ENCODE measurements at places on chromosomes 12 and 14. TPM values are rescaled to one million over a fixed set of nuclear protein-coding genes. Genes with fewer than 3 reads are reported as not detected.

DNA sequence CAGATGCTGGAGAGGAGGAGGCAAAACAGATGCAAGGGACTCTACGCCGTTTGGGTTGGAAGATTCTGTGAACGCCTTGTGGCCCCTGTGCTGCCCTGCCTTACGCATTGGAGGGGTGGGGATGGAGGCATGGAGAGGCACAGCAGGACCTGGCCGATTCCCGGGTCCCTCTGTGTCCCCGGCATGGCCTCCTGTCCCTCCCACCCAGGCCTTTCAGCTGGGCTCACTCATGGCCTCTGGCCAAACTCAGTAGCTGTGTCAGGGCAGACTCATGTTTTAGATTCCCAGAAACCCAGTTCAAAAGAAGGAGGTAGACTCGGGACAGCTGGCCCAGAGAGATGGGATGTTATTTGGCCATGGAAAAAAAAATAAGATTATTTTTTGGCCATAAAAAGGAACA lies 40.1 kb downstream of the TESC start:
- no peak for DNase-seq

GRCh38 chr14:61696753-61697318 lies 1.5 kb downstream of the HIF1A start:
- DNase-seq = no peak

Gene AJUBA
- 77.4 TPM for total RNA-seq

- no peak for DNase-seq
Observed at GRCh38 chr12:120738252-120739030, 12.8 kb downstream of the ACADS start.

Gene KLRC1
- not detected for total RNA-seq

Gene PPM1H
- 8.1 TPM for total RNA-seq

- DNase-seq = no peak
Observed at GRCh38 chr14:90905531-90905930, 89.3 kb upstream of the TTC7B start.

GRCh38 chr12:112503512-112503911 lies 84.8 kb downstream of the PTPN11 start:
- DNase-seq = no peak

DNA sequence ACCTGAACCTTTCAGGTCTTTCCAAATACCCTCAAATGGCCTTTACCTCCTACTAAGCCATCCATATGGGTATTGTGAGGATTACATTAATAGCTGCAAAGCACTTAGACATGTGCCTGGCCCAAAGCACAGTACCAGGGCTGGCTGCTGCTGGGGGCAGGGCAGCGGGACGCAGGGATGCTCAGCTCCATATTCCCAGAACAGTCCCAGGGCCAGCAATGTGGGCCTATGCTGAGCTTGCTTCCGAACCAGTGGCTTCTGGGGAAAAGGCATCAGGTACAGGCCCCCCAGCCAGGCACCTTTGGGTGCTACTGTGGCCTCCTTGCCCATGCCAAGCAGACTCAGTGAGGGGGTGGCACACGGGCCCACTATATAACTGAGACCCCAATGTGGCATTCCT lies 10.4 kb downstream of the ACTN1 start:
- no peak for DNase-seq

DNA sequence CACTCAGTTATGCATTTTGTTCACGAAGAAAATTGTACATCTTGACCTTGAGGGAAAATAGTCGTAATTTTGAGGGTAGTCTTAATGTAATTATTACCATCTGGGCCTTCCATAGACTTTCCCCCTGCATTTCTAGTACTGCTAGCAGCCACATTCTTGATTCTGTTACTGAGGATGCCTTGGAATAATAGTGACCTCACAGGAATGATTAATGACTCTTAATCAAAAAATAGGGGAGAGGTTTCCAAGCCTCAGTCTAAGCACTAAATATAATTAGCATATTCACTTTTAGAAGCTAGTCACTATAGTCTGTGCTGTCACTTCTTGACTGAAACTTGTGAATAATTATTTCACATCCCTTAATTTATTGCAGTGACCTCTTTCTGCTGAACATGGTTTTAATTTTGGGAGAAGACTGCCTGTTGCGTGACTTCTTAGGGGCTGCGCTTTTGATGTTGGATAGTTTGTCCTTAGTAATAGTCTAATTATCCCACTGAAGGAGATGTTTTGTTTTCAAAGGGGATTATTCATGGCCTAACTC lies 400.5 kb downstream of the ADAMTS20 start:
- no peak for DNase-seq

Gene SYT1
- not detected for total RNA-seq

DNA sequence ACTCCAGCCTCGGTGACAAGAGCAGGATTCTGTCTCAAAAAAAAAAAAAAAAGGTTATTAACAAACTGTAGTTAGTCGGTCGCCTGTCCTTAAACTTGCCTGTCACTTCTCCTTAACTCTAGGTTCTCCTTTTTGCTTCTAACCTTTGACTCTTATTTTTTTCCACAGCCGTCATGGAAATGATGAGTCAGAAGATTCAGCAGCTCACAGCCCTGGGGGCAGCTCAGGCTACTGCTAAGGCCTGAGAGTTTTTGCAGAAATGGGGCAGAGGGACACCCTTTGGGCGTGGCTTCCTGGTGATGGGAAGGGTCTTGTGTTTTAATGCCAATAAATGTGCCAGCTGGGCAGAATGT lies 418 bp upstream of the MYG1 start:
- DNase-seq = no peak

DNA sequence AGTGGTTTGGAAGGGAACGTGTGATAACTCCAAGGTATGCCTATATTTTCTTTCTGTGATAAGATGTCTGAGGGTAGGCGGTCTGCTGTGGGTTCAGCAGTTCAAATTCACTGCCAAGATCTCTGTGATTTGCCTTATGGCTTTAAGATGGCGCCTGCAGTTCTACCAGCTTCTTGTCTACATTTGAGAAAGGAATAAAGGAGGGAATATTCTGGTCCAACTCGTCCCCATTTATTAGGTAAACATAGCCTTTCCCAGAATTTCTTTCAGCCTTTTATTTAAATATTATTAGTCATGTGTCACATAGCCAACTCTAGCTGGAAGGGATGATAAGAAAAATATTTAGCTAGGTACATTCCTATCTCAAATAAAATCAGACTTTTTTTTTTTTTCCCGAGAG lies 48.8 kb downstream of the KCNJ8 start:
- DNase-seq = no peak

- no peak for DNase-seq
Observed at GRCh38 chr12:84038242-84038641, 874.4 kb downstream of the SLC6A15 start.
